NCI-H1417 treated with DMSO at 0.1 percent for 48 hours (cell line): ENCODE measurements at places on chromosomes 7 and 10.

DNA sequence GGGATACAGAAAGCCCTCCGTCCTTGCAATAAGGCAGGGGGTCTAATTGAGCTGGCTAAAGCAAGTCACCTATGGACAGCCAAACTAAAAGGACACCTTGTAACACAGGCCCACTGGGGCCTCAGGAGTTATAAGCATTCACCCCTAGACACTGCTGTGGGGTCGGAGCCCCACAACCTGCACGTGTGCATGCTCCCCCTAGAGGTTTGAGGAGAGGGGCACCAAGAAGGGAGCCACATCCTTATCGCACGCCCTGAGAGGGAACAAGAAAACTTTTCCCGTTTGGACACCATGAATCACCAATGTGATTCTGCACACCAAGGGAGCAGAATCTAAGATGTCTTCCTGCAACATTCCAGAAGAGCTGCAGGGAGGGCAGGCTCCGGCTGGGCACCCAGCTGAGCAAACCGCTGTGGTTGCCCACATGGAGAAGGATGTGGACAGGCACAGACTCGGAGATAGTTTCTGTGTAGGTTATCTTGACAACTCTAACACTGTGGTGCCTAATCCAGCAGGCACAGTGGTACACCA is 17.7 kb upstream of the TARP start:
- DNase-seq: no peak

DNA sequence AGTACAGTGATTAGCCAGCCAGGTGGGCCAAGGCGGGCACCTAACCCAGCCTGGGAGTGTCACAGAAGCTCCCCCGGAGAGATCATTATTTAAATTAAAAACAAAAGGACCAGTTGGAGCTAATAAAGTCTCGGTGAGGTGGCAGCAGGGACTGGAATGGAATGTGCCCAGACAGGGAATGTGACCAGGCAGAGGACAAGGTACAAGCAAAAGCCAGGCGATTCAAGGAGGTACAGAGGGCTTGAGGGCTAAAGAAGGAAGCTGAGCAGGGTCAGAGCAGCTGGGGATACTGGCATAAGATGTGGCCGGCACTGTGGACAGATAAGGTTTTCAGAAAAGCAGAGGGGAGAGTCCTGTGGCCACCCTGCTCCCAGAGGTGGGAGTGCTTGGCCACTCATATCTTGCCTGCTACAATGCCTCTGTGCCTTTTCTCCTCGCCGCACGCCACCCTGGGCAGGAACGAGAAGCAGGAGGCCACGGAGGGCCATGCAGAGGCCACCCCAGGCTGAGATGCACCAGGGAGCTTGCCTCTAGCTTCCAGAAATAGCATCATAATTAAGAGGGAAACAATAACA is 13.2 kb downstream of the TMEM273 start:
- no peak for DNase-seq

- no peak for DNase-seq
Observed at GRCh38 chr7:98178321-98178720, 32.9 kb upstream of the BHLHA15 start.

DNA sequence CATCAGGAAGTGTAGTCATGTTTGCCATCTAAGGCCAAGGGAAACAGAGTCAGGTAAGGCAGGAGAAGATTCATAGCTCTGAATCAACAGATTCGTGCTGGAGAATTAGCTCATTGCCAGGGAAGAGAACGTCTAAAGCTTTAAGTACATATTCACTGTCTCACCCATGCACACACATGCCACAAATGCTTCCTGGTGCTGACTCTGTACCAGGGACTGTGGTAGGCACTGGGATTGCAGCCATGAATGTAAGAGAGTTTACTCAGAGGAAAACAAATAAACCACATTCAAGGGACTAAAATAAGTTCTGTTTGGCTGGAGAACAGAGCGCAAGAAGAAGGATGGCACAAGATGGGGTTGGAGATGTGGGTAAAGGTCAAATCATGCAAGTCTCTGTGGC is 89.8 kb upstream of the HPS1 start:
- DNase-seq: no peak

DNA sequence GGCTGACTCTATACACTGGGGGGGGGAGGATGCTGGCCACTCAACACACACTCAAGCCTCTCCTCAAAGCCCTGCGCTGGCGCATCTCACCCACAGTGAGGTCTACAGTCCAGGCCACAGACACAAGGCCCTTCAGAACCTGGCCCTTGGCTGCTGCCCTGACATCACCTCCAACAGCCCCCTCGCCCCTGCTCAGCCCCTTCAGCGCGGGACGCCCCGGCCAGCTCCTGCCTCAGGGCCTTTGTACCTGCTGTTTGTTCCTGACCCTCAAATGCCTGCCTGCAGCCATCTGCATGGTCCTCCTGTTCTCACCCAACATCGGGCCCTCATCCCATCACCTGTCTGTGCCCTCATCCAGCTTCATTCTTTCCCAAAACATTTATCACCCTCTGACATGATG is 572.6 kb downstream of the DNAJB6 start:
- no peak for DNase-seq

- DNase-seq: no peak
Observed at GRCh38 chr10:94037286-94037685, 43.6 kb downstream of the PLCE1 start.

DNA sequence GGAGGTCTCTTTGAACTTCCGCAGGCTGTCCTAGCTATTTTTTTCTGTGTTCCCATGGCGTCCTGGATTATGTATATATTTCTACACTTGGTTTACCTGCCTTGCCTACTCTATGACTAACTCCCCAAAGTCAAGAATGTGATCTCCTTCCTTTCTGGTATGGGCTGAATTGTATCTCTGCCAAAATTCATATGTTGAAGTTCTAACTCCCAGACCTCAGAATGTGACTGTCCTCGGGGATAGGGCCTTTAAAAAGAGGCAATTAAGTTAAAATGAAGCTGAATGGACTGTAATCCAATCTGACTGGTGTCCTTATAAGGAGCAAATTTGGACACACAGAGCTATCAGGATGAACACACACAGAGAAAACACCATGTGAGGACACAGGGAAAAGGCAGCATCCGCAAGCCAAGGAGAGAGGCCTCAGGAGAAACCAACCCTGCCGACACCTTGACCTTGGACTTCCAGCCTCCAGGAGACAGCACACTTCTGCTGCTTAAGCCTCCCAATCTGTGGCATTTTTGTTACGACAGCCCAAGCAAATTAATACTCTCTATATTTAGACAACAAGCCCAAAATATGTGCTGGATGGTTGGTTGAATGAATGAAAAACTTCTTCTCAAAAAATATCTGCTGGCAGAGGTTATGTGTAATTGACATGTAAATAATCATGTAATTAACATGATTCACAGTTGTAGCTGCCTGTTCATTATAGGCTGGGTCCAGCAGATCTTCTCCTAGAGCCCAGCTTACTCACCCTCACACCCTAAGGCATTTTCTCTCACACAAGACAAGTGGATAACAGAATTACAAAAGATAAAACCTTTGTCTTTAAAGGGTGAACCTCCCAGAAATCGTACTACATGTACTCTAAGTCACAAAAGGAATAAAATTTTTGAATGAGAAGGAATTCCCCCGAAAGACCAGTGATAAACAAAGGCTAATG is 123.7 kb downstream of the CUBN start:
- DNase-seq: no peak

- no peak for DNase-seq
Observed at GRCh38 chr10:79123547-79123963, 54.8 kb downstream of the ZMIZ1 start.

DNA sequence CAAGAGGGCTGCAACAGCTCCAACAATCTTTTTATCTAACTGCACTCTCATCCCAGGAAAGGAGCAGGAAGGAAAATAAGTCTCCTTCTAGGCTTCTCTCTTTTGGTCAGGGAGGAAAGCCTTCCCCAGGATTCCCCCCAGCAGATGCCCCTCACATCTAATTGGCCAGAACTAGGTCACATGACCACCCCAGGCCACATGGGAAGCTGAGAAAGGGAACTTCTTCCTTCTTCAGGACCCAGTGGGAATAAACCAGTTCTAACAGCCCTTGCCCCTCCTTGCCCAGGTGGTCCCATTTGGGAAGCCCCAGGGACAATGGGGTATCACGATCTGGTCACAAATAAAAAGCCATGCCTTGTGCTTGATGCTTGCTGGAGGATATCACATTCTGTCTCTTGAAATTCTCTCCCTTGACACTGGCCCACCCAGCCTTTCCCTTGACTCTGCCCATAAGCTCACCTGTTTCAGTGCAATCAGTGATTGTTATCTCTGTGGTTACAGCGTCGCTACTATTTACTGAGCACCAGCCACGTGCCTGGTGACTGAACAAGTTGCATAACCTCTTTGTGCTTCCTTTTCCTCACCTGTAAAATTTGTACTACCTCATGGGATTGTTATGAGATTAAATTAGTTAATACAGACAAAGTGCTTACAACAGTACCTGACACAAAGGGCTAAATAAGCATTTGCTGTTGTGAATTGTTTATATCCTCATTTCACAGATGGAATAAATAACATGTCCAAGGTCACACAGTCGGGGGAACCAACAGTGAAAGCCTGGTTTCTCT is 9.0 kb upstream of the TACR2 start:
- DNase-seq: no peak
